Spleen (tissue), 13 donors: ENCODE measurements at places on chromosomes 4 and X. TPM values are rescaled to one million over a fixed set of nuclear protein-coding genes. Genes with fewer than 3 reads are reported as not detected.

The ADH1B gene
- total RNA-seq: 330 TPM

The DRP2 gene
- 0.09 TPM for total RNA-seq

The TASL gene
- total RNA-seq: 11.3 TPM

The HEPH gene
- 14.0 TPM for total RNA-seq

The AADAT gene
- 0.97 TPM for total RNA-seq

The FRMD7 gene
- not detected for total RNA-seq

The KLKB1 gene
- 2.5 TPM for total RNA-seq

The ESX1 gene
- not detected for total RNA-seq

The DDIT4L gene
- total RNA-seq: 0.36 TPM

The GSX2 gene
- total RNA-seq: not detected

The HPSE gene
- total RNA-seq: 11.4 TPM

The CDKL2 gene
- 0.40 TPM for total RNA-seq

The ANXA10 gene
- not detected for total RNA-seq

The KIAA1210 gene
- not detected for total RNA-seq

The UGT2B15 gene
- total RNA-seq: 0.85 TPM
